ENCODE measurements at places on chromosomes 2 and 18.

GRCh38 chr18:48203961-48204666 lies 205.1 kb downstream of the ZBTB7C start:
- DNase-seq: no peak

DNA sequence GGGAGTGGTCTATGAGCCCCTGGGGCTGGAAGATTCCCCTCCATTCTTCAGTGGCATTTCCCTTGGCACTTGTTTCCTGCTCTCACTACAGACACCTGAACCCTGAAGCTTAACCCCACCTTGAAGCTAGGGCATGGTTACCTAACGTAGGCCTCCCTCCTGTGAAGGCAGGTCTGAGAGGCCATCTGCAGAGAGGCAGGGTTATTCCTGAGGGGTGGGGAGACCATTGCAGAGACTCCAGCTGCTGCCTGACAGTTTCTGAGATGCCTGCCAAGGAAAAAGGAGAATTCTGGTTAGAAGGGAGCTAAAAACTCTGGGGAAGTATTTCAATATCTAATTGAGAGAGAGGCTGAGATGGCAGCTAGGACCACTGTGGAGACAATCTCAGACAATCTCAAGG lies 119.3 kb upstream of the NDUFV2 start:
- no peak for DNase-seq

DNA sequence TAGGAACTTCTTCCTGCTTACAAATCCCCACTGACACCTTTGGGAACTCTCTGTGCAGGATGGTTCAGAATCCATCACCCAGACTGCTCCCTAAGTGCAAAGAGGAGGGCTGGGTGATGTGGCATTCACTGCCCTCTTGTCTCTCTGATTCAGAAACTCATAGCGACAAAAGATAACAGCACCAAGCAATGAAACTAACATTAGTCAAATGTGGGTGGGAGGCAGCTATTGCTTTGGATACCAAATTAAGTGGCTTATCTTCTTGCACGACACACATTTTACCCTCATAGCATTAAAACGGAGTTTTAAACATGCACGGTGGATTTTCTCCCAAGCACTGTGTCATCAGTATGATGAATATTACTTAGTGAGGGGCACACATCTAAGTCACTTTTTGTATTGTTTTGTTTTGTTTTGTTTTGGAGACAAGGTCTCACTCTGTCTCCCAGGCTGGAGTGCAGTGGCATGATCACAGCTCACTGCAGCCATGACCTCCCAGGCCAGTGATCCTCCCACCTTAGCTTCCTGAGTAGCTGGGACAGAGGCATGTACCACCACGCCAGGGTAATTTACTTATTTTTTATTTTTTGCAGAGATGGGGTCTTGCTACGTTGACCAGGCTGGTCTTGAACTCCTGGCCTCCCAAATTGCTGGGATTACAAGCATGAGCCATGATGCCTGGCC lies 40.9 kb upstream of the NEB start:
- DNase-seq: no peak

- DNase-seq: no peak
Observed at GRCh38 chr2:174335254-174335987, 667 bp downstream of the SP9 start.

- DNase-seq: no peak
Observed at GRCh38 chr2:120678251-120678650, 57.4 kb upstream of the GLI2 start.

DNA sequence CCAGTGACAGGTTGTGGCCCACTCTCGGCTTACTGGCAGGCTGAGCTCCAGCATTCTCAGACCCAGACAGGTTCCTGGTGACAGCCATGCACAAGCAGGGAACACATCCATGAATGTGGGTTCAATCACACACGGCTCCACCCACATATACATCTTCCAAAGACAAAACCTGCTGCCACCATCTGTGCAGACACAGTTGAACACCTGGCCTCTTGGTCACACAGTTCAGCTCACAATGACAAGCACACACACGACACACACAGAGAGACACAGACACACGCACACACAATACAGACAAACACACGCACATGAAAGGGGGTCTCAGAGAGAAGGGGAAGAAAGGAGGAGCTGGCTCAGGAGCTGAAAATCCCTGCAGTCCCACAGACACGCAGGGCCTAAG lies 32.1 kb upstream of the PTMA start:
- DNase-seq: no peak

DNA sequence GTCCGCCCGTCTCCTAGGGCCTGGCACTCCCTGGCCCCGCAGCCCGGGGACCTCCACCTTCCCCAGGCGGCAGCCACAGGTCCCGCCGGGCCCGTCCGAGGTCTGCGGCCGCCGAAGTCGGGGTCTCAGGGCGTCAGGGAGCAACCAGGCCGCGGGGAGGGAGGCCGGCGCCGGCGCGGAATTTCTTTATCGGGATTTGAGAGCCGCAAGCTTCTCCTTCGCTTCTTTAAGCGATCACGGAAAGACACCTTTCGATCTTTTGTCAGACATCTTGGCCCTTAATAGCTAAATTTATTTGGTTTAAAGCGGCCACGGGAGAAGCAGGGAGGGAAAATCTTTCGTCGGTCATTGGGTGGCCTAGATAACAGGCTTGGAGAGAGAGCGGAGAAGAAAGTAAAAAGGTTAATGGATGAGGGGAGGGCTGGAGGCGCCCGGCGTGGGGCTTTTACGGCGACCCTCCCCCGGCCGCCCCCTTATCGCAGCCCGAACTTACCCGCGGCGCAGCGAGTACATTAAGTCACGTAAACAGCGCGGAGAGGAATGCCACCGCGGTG lies 4.3 kb upstream of the GATA6 start:
- no peak for DNase-seq

- DNase-seq: no peak
Observed at GRCh38 chr2:108348816-108349570, 28.8 kb upstream of the SULT1C4 start.

DNA sequence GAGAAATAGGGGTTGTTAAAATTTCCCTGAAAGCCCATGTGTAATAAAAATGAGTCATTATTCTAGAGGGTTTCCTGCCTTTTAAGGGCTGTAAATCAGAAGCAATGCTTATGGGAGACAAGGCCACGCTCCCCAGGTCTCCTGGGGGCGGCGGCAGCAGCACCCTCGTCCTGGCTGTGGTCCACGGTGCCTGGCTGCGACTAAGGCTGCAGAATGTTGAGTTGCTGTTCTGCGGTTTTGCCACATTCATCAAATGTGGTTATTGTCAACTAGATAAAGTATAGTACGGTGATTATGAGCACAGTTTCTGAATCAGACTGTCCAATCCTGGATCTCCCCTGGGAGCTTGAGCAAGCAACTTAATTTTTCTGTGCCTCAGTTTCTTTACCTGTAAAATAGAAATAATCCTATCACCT lies 11.9 kb upstream of the AGFG1 start:
- DNase-seq: no peak

DNA sequence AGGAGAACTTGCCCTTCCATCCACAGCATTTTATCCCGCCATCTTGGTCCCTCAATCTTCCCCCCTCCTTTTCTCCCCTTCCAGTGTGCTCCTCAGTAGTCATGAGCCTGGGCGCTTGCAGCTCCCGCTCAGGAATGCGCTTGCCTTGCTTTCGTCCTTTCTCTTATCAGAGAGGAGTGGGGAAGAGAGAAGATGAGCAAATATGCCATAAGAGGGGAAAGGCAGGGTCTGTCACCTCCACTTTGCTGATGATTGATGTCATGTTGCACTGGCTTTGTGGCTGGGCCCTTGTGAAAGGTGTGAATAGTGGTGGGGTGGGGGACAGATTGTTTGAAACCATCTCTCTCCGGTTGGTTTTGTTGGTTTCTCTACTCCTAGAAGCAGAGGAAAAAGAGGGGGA lies 569.3 kb downstream of the TNS1 start:
- DNase-seq: no peak

DNA sequence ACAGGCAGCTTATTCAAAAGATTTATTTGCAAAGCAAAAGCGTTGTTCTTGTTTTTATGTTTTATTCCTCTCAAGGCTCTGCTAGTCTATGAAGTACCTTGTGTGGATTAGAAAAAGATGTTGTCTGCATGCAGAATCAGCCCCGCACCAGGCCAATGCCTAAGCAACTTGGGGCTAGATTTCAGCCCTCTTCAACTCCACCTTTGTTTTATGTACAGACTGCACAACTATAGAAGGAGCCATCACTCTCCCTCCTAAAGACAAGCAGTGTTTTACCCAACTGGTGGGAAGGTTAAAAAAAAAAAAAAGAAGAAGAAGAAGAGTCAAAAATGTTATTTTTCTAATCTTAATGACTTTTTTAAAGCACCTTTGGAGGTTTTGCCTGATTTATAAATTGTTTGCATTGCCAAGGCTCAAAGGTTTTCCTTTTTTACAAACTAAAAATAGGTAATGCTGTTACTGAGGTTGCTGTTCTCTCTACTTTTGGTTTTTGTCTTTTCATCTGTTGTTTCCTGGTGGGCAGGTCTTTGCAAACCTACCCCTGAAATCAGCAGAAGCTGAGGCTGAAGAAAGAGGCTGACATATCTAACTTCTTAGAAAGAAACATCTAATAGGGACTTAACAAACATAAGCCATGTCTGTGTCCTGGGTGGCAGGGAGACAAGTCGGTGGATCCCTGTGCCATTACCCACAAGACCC lies 164.0 kb downstream of the SLC39A10 start:
- DNase-seq: no peak

DNA sequence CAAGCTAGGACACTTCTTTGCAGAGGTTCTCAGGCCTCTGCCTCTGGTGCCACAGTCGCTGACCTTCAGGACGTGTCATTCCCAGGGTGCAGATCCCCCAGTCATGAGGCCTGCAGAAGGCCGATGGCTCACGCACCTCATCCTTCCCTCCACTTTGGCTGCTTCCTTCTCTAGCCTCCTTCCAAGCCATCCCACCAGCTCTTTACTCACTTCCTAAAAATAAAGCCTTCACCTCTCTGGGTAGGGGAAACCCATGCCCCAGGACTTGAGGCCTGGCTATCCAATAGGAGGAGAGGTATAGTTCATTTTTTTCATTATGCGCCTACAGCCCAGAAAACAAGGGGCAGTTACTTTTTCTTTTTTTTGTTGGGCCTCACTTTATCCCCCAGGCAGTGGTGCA lies 91.4 kb downstream of the B3GNT2 start:
- no peak for DNase-seq

- no peak for DNase-seq
Observed at GRCh38 chr2:227188292-227188691, 23.9 kb downstream of the COL4A3 start.

GRCh38 chr18:59918997-59919396 lies 19.2 kb downstream of the PMAIP1 start:
- no peak for DNase-seq

GRCh38 chr2:232234922-232235615 lies 143.5 kb upstream of the ALPP start:
- no peak for DNase-seq

DNA sequence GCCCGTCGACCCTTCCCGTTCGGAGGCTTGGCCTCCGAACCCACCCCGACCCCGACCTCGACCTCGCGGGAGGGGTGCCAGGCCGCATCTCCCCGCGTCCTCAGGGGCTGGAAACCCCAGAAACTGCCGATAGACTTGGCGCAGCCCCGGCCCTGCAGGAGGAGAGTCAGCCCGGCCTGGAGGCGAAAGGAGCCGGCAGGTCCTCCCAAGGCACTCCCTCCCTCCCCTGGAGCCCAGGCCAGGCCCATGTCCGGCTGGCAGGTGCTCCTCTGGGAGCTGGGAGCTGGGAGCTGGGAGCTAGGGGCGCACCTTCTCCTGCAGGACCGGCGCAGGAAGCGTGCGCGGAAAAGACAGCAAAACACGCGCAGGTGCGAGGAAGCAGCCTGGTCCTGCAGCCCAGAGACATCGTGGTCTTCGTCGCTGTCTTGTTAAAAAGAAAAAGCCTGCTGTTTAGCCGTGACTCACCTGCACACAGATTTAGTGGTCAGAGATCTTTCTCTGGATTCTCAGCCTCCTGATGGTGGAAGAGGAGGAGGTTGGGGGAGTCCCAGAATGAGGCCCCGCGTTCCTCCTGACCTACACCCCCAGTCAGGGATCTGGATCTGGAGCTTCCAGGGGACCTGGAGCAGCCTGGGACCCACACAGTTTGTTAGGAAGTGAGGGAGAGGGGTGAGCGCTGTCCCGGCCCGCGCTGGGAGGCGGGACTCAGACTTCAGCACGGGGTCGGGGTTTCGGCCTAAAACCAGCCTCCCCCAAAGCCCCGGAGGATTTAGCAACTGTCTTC lies 660 bp upstream of the MBP start:
- no peak for DNase-seq

DNA sequence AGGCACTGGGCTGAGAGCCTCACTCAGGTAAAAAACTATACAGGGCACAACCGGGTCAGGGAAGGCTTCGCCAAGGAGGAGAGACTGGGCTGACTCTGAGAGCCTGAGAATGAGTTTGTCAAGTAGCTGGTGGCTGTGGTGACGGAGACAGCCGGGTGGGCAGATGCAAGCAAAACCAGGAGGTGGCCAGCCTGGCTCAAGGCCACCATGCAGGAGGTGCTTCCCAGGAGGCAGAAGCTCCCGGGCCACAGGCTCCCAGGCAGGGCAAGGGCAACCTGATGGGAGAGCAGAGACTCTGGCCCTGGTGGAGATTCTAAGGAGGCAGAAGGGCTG lies 2.9 kb upstream of the INHBB start:
- no peak for DNase-seq

GRCh38 chr2:121132054-121132761 lies 152.8 kb downstream of the TFCP2L1 start:
- DNase-seq: no peak
